Naive thymus-derived CD4-positive, alpha-beta T cell (primary cell): ENCODE measurements at places on chromosomes 16 and 17. TPM values are rescaled to one million over a fixed set of nuclear protein-coding genes. Genes with fewer than 3 reads are reported as not detected.

NRN1L gene
- total RNA-seq: 3.2 TPM

RDM1 gene
- not detected for total RNA-seq

SMIM36 gene
- not detected for total RNA-seq

SUPT6H gene
- 98.5 TPM for total RNA-seq

LLGL2 gene
- 55.7 TPM for total RNA-seq

- no peak for DNase-seq
- no peak overlapping the region for H3K27ac ChIP-seq
- H3K27me3 ChIP-seq: peaks cover 2% of the 10 kb centered on the region
- H3K4me1 ChIP-seq: no peaks in the 10 kb centered on the region
- H3K4me3 ChIP-seq: no peak overlapping the region
Measured at GRCh38 chr17:5708344-5708743, 124.0 kb upstream of the NLRP1 start.

DNA sequence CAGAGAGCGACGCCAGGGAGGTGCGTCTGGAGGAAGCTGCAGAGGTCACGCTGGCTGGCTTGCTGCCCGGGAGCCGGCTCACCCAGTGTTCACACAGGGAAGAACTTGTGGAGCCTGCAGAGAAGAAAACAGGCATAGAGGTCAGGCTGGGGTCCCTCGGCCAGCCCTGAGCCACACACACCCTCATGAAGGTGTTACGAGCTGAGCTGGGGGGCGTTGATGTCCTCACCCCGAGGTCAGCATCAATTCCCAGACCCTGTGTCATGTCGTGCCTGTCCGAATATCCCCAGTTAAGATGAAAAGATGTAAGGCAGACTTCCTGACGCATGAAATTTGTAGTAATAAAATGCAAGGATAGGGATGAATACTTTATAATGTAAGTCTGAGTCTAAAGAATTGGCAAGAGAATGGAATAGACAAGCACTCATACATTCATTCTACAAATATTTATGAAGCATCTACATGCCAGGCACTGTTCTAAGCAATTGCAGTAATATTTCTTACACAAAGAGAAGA is 77.1 kb downstream of the USP31 start:
- H3K36me3 ChIP-seq: peaks cover 6% of the 10 kb centered on the region
- no peak for DNase-seq
- no peaks in the 10 kb centered on the region for H3K27me3 ChIP-seq
- H3K4me3 ChIP-seq: no peak overlapping the region

- no peak for DNase-seq
- H3K27me3 ChIP-seq: no peaks in the 10 kb centered on the region
- no peak overlapping the region for H3K27ac ChIP-seq
- H3K4me3 ChIP-seq: no peak overlapping the region
Measured at GRCh38 chr17:80177986-80178595, 8.3 kb downstream of the CARD14 start.

- peaks cover 6% of the 10 kb centered on the region for H3K27me3 ChIP-seq
- no peak overlapping the region for H3K4me3 ChIP-seq
- H3K36me3 ChIP-seq: no peaks in the 10 kb centered on the region
- DNase-seq: no peak
Measured at GRCh38 chr17:49510059-49510719, 15.1 kb downstream of the NGFR start.

GRCh38 chr17:12877953-12878669 is 88.8 kb downstream of the ARHGAP44 start:
- no peak overlapping the region for H3K27ac ChIP-seq
- no peak overlapping the region for H3K4me3 ChIP-seq
- H3K27me3 ChIP-seq: no peaks in the 10 kb centered on the region
- no peak for DNase-seq
- no peaks in the 10 kb centered on the region for H3K36me3 ChIP-seq
